ENCODE measurements at places on chromosomes 3 and 15. TPM values are rescaled to one million over a fixed set of nuclear protein-coding genes. Genes with fewer than 3 reads are reported as not detected.

DNA sequence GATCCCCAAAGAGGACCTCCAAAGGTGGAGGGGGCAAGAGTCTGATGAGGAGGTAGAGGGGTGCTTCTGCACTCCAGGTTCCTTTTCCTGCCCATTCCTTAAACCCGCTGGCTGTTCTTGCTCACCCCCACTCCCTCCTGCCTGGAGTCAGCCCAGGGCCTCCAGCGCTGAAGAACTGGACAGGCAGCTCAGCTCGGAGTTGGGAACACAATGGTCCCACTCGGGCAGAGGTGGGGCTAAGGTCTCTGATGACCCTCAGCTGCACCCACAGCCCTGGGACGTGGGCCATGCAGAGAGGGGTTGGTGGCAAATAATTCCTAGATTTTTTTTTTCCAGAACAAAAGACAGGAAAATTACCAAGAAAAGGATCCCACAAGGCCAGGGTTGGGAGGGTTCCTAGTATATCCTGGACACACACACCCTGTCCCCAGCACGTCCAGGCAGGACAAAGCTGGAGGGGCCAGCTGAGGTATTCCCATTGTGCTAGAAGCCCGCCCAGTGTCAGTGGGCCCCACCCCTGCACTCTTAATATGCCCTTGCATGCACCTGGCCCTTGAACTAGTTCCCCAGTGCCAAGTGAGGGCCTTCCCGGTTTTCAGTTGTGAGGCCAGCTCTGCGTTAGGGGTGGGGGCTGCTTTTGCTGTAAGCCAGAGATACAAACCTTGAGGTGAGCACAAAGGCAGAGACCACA lies 22.1 kb upstream of the IP6K2 start:
- no peak for DNase-seq

DNA sequence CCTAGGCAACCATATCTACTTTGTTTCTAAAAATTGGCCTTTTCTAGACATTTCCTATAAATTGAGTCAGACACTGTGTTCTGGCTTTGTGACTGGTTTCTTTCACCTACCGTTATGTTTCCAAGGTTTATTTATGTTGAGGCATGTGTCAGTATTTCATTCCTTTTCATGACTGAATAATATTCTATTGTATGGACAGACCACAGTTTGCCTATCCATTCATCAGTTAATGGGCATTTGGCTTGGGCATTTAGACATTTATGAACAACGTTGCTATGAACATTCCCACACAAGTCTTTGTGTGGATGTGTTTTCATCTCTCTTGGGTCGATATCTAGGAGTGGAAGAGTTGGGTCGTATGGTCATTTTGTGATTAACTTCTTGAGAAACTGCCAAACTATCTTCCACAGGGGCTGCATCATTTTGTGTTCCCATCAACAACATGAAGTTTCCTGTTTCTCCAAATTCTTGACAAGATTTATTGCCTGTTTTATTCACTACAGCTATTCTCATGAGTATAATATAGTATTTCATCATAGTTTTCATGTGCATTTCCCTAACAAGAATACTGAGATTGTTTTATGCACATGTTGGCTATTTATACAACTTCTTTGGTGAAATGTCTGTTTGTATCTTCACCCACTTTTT lies 3.5 kb upstream of the EFCC1 start:
- no peak for DNase-seq

FGF7 gene
- polyA plus RNA-seq: 18.1 TPM

DNA sequence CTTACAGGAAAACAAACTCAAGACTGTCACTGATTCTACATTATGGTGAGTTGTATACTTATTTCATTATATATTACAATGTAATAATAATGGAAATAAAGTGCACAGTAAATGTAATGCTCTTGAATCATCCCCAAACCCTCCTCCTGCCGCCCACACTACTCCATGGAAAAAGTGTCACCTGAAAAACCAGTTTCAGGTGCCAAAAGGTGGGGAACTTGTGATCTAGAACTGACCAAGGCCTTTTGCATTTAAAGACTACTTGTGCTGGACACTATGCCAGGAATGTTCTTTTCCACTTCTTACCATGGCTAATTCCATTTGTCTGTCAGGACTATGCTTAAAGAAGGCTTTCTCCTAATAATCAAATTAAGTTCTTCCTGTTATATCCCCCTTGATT lies 32.3 kb downstream of the ROBO2 start:
- DNase-seq: no peak

DNA sequence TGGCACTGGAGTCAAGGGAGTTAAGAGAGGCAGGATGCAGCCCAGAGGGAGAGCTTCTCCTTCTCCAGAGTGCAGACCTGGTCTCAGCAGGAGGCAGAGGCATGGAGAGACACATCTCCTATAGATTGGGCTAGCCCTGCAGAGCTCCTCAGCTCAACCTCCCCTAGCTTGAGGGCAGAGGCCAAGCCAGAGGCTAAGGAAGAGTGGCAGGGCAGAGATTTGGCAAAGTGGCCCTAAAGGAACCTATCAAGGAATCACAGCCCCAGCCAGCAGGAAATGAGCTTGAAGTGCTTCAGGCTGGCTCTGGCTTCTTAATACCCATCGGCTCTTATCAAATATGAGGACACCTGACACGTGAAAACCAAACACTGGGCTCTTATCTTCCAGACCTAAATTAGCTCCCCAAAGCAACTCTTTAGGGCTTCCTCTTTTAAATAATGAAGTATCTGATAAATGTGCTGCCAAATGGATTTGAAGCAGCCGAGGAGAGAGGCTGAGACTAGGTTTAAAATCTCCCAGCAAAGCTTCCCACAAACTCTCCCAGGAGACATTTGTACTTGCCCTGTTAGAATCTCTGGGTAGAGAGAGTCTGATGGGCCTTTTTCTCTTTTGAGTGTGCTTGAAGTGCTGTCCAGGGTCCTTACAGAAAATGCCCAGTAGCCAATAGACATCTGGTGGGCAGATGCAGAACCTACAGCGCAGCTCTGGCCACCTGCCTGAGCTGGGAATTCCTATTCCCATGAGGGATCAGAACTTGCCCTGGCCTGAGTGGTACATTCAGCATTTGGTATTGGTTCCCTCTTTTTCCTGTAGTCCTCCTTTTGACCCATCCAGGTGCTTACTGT lies 271.4 kb downstream of the CLSTN2 start:
- peak; percentile 46 for DNase-seq

- DNase-seq: no peak
Observed at GRCh38 chr3:88611826-88612326, 462.1 kb downstream of the C3orf38 start.

Measured in renal cortex interstitium (tissue), 15 donors.